ENCODE measurements at places on chromosomes 5 and 9. TPM values are rescaled to one million over a fixed set of nuclear protein-coding genes. Genes with fewer than 3 reads are reported as not detected.

DNA sequence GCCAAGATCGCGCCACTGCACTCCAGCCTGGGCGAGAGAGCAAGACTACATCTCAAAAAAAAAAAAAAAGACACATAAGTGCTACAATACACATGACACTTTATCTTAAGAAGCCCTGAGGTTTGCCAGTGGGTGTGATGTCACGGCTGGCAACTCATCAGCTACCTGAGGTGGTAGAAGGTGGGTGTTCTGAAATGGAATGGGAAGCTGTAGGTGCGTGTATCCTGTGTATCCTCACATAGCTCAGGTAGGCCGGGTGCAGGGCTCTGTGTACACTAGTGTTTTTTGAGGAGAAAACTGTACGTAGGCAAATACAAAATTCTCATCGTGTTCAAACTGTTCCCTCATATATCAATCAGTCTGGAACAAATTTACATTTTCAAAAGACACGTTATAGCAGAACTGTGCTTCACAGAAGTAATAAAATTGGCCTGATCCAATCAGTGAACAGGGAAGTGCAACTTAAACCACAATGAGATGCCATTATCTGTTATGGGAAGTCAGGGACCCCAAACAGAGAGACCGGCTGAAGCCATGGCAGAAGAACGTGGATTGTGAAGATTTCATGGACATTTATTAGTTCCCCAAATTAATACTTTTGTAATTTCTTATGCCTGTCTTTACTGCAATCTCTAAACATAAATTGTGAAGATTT is 10.4 kb downstream of the BICD2 start:
- DNase-seq, result peak; percentile 37

GRCh38 chr5:6873359-6873758 is 160.1 kb downstream of the TENT4A start:
- DNase-seq, result no peak

- peak; percentile 54 for DNase-seq
Measured at GRCh38 chr5:179227580-179228311, 117.5 kb downstream of the ADAMTS2 start.

DNA sequence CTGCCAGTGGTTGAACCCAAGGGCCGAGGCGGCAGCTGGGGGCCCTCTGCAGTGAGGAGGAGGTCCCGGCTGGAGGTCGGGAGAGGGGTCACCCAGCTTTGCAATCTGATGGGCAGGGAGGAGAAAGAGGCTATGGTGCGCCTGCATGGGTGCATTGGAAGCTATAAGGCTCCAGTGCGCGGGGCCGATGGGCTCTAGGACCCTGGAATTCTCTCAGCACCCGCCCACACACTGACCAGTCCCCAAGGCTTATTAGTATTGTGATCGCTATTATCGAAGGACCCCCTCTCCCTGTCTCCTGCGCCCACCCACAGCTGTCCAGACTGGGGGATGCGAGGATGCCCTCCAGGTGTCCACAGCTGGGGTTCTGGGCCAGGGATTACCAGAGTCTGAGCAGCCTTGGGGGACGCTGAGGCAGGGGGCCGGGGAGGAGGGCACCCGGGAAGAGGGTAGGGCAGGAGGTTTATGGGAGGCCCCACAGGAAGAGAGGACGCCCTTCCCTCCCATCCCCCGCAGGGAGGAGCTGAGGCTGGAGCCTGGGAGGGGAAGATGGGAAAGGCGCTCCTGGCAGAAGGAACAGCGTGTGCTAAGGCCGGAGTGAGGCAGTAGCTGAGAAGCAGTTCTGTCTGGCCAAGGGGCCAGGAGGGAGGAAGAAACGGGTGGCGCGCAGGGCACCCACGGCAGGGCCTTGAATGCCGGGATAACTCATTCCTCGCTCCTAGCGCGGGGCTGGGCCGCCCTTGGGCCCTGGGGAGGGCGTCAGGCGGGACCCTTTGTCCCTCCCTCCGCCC is 24.2 kb downstream of the C9orf50 start:
- no peak for DNase-seq

GRCh38 chr9:123345567-123345955 is 10.4 kb upstream of the CRB2 start:
- DNase-seq, result no peak

Gene CCNI2
- total RNA-seq, result not detected

- no peak for DNase-seq
Measured at GRCh38 chr5:179111267-179112207, 51.4 kb downstream of the ZNF354C start.

Gene SPATA31E1
- total RNA-seq, result not detected

DNA sequence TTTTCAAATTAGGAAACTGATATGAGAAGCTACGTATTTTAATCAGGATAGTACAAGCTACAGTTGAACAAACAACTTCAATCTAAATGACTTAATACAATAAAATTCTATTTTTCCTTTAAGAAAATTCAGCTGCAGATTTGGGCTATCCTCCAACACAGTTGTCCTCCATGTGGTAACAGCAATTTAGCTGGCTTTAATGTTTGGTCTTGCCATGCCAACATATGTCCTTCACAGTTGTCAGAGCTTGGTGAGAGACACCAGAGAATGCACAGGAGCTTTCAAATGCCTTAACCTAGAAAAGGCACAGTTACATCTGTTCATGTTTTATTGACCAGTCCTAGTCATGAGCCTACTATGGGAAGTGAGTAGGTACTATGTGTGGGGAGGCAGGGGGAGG is 10.8 kb downstream of the FAM174A start:
- DNase-seq, result no peak

- DNase-seq, result peak; percentile 68
Measured at GRCh38 chr5:158456756-158457155, 597.8 kb upstream of the CLINT1 start.

GRCh38 chr9:87097238-87097637 is 149.9 kb upstream of the GAS1 start:
- no peak for DNase-seq

DNA sequence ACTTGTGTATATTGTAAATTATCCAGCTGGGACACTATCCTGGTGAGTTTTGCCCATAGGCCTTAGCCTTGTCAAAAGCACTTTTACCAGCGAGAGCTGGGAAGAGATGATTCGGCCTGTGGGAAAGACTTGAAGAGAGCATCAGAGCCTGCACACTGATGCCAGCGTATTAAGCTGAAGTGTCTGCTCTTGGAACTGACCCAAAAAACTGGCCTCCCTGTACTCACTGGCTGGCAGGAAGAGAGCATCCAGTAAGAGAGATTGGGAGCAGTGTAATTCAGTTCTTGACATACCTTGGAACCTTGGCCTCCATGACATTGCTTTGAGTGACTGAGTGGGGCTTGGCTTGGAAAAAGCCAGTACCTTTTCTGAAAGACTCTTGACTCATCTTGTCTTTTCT is 73.7 kb downstream of the ZNF462 start:
- no peak for DNase-seq

Gene SARDH
- not detected for total RNA-seq

Data from suprapubic skin (tissue), 4 donors.